Stimulated activated CD4-positive, alpha-beta T cell treated with anti-CD3 and anti-CD28 coated beads, Interleukin-15, amount 100 ng/mL, for 1 hour (primary cell): ENCODE measurements at places on chromosomes 2 and 18.

DNA sequence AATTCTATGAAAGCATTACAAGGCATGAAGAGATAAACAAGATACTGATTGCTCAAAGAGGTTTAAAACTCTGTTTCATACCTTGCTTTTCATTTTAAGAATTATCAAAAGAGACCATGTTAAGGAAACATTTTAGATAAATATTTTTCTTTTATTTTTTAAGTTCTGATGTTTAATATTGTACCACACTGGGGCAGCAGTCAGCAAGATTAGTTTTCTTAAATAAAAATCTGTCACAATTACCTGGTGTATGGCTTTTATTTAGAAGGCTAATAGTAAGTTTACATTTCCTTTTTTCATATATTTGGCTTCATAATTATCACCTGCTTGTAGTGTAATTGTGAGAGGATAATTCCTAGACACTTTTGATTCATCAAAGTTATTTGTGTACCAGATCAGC is 46.4 kb downstream of the ZNF804A start:
- DNase-seq: no peak

DNA sequence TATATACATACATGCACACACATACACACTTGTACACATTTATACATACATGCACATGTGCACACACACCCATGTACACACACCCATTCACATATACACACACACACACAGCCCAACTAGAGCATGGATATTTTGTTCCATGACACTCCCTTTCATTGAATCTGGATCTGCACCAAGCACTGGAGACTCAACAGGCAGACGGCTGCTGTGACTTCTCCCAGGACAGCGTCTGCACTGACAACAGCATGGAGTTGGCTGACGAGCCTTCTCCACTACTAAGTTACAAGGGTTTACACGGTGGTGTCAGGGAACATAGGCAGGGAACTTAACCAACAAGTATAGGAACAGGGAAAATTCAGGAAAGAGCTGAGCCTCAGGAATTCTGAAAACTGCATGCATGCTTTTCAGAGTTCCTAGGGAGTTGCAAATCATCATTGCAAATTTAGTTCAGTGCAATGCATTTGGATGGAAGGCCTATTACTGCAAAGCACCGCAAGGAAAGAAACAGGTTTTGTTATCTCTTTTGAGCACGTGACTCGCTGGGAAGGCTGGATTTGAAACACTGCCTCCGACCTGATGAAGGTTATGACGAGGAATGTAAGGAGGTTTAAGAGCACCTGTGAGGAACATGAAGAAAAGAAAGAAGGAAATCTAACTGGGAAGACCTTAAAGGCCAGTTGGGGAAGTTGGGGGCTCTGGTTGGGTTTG is 35.9 kb downstream of the TMEM18 start:
- DNase-seq: no peak

DNA sequence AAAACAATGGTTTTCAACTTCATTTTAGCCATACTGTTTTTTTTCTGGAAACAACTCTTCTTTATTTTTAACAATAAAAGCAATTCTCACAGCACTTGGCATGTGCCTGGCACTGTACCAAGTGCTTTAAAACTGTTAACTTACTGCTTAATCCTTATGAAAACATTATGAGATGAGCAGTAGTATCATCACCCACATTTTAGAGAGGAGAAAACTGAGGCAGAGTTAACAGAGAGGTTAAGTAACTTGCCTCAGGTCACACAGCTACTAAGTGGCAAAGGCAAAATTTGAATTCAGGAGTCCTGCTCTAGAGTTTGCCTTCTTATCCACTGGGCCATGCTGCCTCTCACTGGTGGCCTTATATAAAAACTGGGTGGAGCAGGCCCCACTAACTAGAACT is 23.2 kb downstream of the CTIF start:
- DNase-seq: no peak

- no peak for DNase-seq
Observed at GRCh38 chr2:100780203-100781008, 39.5 kb upstream of the NPAS2 start.

GRCh38 chr18:21194871-21195771 is 46.9 kb upstream of the GREB1L start:
- no peak for DNase-seq

- no peak for DNase-seq
Observed at GRCh38 chr18:59272891-59273758, at the start of gene RAX. TSS of gene RAX (minus strand) at chr18:59273454. CDS start at chr18:59273206, 248 bp downstream.

DNA sequence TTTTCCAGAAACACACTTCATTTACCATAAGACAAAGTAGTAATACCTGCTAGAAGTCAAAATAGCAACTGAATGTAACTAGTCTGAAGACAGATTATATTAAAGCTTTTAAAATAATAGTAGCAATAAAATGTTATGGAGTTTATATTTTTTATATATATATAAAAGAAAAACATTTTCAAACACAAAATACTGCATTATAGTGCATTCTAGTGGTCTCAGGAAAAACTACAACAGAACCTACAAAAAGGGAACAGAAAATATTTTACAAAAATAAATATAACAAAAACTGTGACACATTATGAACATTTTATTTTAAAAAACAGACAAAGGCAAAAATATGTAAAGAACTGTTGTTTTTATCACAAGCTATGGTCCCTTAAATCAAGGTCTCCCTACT is 48.0 kb downstream of the STRN start:
- DNase-seq: no peak

DNA sequence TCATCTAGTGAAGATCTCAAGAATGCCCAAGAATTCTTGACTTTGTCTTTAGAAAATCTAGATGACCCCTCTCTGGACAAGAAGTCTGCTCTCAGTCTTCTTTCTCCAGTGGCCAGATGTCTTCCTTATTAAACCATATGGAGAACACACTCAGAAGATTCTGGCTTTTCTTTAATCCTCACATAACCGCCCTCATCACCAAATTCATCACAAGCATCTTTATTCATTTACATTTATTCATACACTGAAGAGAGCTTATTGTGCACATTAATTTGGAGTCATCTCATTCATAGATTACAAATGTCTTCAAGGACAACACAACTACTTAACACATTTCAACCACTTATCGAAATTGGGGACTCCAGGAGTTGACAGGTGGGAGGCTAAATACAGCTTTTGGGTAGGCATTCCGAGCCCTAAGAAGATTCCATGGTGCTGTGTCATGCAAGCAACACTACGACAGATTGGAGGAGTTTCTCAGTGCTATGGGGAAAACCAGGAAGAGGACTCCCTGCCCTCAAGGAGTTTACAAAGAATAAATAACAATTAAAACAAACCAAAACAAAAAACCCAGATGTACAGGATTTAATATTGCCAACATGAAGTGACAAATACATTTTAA is 64.8 kb upstream of the LCLAT1 start:
- no peak for DNase-seq

- no peak for DNase-seq
Observed at GRCh38 chr2:61434314-61434713, 36.6 kb downstream of the USP34 start.

DNA sequence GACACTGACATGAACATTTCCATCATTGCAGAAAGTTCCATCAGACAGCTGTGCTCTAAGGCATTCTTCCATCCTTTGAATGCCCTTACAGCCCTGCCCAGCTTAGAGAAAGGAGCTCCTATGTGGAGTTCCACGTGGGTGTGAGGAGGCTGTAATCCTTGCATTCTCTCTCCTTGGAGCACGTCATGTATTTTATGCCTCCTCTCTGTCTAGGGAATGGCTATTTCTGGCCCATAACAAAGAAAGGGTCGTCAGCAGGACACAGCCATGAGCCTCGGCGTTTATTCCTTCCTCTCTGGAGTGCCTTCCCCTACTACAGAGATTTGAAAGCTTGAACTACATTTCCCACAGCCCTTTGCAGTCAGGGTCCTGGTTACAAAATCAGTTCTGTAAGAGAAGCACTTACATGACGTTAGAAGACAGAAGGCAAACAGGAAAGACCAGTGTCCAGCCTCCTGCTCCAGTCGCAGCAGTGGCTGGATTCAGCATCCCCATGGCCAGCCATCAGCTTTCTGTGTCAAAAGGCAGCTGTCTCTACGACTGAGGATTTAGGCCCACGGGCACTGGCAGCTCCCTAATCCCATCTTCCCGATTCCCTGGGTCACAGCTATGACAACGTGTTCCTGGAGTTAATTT is 234.9 kb downstream of the TFCP2L1 start:
- DNase-seq: no peak

DNA sequence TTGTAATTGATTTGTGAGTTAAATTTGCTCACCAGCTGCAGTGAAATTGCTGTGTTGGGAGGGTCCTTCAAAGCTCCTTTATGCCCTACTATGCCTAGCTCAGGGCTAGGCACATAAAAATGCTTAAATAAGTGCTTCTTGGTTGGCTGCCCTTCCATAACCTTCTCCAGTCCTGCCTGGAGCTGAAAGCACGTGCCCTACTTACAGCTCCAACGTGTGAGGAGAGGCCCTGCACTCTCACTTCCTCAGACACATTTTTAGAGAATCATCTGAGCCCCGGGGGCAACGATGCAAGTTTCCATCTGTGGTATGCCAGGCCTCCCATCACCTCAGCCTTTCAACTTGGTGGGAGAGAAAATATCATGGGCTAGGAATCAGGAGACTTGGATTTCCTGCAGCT is 202.7 kb downstream of the BCL11A start:
- DNase-seq: no peak

- DNase-seq: no peak
Observed at GRCh38 chr2:67234440-67234839, 162.7 kb upstream of the ETAA1 start.

- no peak for DNase-seq
Observed at GRCh38 chr18:7856733-7857132, 289.6 kb downstream of the PTPRM start.
